ENCODE measurements at places on chromosomes 3 and 15.

- no peak for ATAC-seq
Measured at GRCh38 chr15:74504418-74504817, 36.6 kb upstream of the ARID3B start.

GRCh38 chr3:174186377-174186989 lies 672.7 kb upstream of the NAALADL2 start:
- no peak for ATAC-seq

GRCh38 chr15:60758961-60759729 lies 280.2 kb upstream of the ICE2 start:
- ATAC-seq, result no peak

- peak; percentile 65 for ATAC-seq
Measured at GRCh38 chr3:187025656-187026316, 95.5 kb downstream of the ST6GAL1 start.

GRCh38 chr15:80152896-80153876 lies at the start of gene FAH:
Gene FAH (plus strand): TSS chr15:80152999. CDS start chr15:80153055, 56 bp downstream.
- ATAC-seq, result peak; percentile 86

GRCh38 chr3:69149586-69149985 lies 27.2 kb upstream of the LMOD3 start:
- no peak for ATAC-seq

DNA sequence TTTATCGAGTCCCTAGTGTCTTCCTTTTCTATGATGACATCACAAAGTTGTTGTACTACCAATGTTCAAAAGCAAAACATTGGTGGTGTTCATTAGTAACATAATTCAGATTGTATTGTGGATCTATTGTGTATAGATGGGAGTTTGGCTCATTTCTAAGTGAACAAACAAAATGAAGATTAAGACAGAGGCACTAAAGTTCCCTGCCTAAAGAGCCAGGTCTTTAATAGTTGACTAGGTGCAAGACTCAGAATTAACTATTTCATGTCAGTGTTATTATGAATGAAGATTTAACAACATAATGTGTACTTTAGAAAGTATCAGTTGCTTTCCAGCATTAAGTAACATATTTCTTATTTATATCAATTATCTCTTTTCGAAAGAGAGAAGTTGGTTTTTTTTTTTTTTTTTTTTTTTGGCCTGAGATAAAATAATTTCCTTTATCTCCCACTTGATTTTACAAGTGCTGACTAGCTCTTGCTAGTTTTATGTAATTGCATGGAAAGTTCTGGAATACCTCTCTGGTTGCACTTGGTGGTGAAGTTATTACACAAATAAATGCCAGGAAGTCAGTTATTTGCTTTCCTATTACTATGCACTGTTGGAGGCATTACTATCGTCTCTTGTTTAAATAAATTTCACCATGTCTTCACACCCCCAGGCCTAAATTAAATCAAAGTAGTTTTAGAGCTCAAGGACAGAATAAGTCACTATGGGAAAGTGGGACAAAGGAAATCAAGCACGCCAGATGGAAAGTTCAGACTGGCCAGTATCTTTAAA lies 48.7 kb downstream of the NAALADL2 start:
- ATAC-seq, result no peak

GRCh38 chr15:27086149-27086548 lies 115.2 kb downstream of the GABRG3 start:
- ATAC-seq, result no peak

GRCh38 chr15:95556225-95556624 lies 774.3 kb upstream of the NR2F2 start:
- no peak for ATAC-seq

DNA sequence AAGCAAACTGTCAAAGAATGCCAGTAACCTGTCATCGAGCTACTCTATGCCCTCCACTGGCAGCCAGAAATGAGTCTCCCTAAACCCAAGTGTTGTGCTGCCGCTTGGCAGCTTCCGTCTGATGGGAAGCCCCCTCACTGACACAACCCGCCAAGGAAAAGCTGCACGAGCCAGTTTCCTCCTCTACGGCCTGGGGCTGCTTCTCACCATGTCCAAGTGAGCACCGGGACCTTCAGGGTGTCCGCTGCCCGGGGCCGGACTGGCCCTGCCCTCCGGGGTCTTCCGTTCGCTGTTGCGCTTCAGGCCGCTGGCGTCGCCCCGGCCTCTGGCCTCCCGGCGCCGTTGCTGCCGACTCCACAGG lies 490 bp downstream of the TOMM70 start:
- ATAC-seq, result peak; percentile 25

- no peak for ATAC-seq
Measured at GRCh38 chr3:46957092-46957820, 19.3 kb downstream of the CCDC12 start.

DNA sequence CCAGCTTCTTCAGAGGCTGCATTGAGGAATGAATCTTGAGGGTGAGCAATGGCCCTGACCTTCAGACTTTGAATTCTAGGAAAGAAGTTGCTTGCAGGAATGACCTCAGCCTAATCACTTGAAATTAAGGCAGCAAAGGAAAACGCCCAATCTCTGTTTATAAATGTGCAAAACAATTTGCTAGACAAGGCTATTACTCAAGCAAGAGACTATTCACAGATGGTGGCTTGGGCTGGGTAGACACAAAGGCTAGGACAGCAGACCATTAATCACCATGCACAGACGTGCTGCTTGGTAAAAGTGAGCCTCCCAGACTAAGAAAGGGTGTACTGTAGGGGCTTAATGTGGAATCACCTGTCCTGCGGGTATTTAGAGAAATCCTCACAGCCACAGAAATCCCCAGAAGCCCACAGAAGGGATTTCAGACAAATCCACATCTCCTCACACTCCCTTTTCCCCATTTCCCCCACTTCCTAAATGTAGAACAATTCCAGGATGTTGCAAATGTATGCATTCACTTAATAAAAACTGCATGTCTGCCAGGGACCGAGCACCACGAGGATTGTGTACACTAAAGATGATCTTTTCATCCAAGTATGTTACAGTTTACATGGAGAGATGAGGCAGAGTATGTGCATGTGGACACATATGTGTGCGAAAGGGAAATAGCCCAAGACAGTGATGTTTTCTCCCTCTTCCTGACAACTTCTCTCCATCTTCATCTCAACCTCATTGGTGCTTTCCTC lies 259.5 kb downstream of the THSD4 start:
- no peak for ATAC-seq

DNA sequence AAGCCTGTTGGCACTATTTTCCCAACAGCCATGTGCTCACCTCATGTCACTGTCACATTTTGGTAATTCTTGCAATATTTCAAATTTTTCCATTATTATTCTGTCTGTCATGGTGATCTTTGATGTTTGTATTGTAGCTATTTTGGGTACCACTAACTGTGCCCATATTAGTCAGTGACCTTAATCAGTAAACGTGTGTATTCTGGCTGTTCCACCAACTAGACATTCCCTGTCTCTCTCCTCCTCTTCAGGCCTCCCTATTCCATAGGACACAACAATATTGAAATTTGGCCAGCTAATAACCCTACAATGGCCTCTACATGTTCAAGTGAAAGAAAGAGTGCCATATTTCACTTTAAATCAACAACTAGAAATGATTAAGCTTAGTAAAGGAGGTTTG lies 88.6 kb downstream of the OPA1 start:
- ATAC-seq, result no peak

GRCh38 chr3:52779011-52779836 lies 1.8 kb downstream of the ITIH1 start:
- peak; percentile 90 for ATAC-seq

DNA sequence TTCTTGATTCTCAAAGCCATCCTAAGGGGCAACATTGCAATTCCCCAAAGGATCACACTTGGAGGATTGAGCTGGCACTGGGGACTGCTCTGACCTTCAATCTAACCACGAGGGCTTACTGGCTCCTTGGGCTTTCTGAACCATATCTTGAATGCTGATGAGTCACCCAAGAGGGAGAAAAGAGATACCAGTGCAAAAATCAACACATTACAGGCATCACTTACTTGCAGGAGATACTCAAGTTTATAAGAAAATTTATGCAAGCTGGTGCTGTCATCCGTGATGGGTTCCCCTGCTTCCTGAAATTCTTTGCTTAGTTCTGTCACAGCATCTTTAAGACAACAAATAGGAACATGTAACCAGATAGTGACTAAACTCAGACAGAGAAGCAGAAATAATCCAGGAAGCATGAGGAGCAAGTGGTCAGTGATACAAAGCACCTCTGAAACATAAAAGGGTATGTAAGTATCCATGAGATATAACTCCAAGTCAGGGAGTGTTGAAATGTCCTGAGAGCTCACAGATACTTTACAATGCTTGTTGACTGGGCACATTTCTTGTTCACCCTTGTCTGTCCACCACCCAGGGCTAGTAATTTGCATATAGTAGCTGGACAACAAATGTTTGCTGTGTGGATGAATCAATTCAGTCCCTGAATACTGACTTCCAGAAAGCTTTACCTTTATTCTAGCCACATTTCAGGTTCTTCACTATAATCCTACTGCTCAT lies 14.1 kb downstream of the FYCO1 start:
- peak; percentile 68 for ATAC-seq

- ATAC-seq, result peak; percentile 84
Measured at GRCh38 chr3:152254041-152254440, 14.7 kb upstream of the MBNL1 start.

- ATAC-seq, result no peak
Measured at GRCh38 chr15:45314960-45315359, 62.9 kb downstream of the SLC28A2 start.

DNA sequence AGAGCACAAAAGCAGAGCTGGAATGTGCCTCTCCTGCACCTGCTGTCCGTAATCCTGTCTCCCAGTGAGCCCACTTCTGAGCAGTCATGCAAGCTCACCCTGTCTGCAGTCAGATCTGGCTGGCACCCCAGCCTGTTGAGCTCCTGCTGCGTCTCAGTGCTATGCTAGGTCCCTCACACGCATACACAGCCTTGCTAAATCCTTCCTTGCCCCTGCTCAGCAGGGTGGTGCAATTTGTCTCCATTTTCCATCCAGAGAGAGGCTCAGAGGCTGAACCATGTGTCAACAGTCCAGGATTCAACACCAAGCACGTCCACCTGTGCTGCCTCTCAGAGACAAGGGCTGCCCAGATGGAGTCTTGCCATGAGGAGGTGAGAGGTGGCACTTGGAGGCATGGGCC lies 11.0 kb downstream of the POMGNT2 start:
- ATAC-seq, result no peak

DNA sequence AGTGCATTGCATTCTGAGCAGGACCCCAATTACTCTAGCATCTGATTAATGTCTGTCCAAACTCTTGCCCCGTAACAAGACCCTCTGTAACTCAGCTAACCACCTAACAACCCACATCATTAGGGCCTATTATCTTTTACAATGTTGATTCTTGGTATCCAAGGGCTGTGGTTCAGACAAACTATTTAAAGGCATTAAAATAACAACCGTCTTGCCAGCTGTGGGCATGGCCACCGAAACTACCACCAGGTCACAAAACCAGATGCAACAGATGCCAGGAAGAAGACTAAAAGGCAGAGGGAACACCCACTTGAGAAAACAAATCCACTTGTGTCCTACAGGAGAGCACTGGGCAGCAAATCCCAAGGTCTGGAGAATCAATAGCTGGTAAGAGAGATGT lies 262.9 kb downstream of the ERC2 start:
- ATAC-seq, result no peak

DNA sequence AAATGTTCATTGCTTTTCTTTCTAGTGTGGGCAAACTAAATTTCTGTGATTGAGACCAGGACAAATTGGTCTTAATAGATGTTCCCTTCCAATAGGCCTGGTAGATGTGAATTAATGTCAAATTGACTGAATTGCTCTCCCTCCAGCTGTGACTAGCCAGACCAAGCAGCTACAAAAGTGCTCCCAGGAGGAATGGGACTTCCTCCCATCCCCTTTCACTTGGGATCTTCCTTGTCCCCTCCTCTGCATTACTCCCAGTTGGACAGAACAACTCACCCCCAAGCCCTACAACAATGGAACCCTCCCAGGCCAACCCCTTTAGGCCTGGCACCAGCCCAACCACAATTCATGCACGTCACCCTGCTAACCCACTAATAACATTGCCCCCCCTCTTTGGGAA lies 19.6 kb upstream of the ZKSCAN7 start:
- no peak for ATAC-seq

- no peak for ATAC-seq
Measured at GRCh38 chr3:97937205-97937604, 35.0 kb downstream of the RIOX2 start.

- ATAC-seq, result no peak
Measured at GRCh38 chr3:34078418-34078817, 280.0 kb downstream of the PDCD6IP start.

- peak; percentile 79 for ATAC-seq
Measured at GRCh38 chr15:38474155-38474757, 20.3 kb downstream of the FAM98B start.

DNA sequence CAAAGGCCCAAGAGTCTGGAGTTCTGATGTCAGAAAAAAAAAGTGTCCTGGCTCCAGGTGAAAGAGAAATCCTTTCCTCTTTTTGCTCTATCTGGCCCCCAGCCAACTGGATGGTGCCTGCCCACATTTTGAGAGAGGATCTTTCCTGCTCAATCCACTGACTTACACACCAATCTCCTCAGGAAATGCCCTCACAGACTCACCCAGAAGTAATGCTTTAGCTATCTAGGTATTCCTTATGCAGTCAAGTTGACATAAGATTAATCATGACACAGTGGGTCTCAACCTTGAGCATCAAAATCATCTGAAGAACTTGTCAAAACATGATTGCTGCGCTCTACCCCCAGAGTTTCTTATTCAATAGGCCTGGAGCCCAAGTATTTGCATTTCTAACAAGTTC lies 31.2 kb downstream of the STRIT1 start:
- no peak for ATAC-seq

GRCh38 chr3:155407971-155408370 lies 114.5 kb upstream of the STRIT1 start:
- no peak for ATAC-seq

- no peak for ATAC-seq
Measured at GRCh38 chr3:113496924-113497323, 18.0 kb downstream of the SPICE1 start.

GRCh38 chr3:67016522-67017080 lies 18.5 kb downstream of the KBTBD8 start:
- ATAC-seq, result peak; percentile 75

DNA sequence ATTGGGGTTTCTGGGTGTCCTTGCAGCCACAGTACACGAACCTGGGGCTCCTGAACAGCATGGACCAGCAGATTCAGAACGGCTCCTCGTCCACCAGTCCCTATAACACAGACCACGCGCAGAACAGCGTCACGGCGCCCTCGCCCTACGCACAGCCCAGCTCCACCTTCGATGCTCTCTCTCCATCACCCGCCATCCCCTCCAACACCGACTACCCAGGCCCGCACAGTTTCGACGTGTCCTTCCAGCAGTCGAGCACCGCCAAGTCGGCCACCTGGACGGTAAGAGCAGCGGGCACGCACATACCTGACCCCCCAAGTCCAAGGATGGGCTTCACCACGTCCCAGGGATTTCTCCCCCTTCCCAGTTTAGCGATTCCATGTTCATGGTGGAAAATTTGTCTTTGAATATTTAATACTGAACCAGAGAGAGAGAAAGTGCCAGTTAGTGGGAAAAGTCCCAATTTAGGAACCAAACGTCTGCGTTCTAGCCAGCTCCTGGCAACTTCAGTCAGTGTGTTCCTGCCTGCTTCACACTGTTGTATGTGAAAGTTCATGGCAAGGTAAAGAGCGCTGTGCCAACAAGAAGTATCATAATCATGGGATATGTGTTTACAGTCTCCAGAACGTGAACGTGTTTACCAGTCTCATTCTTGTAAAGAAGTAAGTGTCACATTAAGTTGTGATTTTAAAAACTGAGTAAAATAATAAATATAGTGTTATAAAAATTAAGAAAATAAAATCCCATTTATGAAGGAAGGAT lies 177.2 kb downstream of the TP63 start:
- no peak for ATAC-seq

Measured in stimulated activated memory B cell treated with anti-CD40 and anti-IgM and Interleukin-4, amounts not matched to agents 10 μg/mL and 1 μg/mL and 100 μg/mL, for 72 hours (primary cell).